KBM-7 (cell line): ENCODE measurements at places on chromosomes 4 and X.

GRCh38 chrX:25191403-25191802 lies 175.6 kb upstream of the ARX start:
- DNase-seq: peak; percentile 5

- DNase-seq: no peak
Measured at GRCh38 chrX:49278081-49278480, 8.5 kb downstream of the PPP1R3F start.

DNA sequence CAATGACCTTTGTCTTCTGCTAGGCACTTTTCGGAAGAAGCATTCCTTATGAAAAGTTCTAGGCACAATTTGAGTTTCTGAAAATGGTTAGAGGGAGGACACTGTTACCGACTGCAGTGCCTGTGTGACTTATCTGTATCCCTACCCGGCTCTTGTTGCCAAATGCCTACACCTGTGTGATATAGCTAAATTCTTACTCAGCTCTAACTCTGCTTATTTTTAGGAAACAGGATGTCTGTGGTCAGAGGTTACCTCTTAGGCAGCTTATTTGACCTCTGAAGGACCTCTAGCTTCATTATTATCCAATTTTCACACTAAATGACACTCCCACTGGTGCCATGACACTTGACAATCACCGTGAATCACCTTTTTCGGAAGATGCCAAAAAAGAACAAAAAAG lies 561.1 kb upstream of the SMIM31 start:
- no peak for DNase-seq

- DNase-seq: no peak
Measured at GRCh38 chr4:56764775-56765174, 56.7 kb downstream of the SPINK2 start.

- no peak for DNase-seq
Measured at GRCh38 chr4:185796176-185796575, 15.8 kb downstream of the SORBS2 start.

- no peak for DNase-seq
Measured at GRCh38 chr4:24923550-24923949, 10.7 kb upstream of the CCDC149 start.

DNA sequence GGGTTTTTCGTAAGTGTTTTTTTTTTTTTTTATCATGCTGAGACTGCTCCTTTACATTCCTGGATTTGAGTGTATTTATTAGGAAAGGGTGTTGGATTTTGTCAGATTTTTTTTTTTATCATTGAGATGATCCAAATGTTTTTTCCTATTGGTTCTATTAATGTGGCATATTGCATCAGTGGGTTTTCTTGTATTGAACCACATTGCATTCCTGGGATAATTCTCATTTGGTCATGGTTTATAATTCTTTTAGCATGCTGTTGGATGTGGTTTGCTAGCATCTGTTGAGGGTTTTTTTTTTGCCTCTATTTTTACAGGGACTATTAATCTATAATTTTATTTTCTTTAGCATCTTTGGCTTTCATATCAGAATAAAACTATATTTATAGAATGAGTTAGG lies 28.8 kb downstream of the COL4A5 start:
- no peak for DNase-seq

- no peak for DNase-seq
Measured at GRCh38 chr4:24515698-24516097, 68.7 kb downstream of the DHX15 start.

- DNase-seq: no peak
Measured at GRCh38 chr4:173501592-173502150, 28.4 kb downstream of the HAND2 start.

- peak; percentile 83 for DNase-seq
Measured at GRCh38 chrX:66110112-66110511, 53.9 kb upstream of the HEPH start.

- DNase-seq: no peak
Measured at GRCh38 chr4:115272185-115272584, 158.8 kb upstream of the NDST4 start.

- DNase-seq: no peak
Measured at GRCh38 chr4:132502096-132502552, 647.0 kb upstream of the PCDH10 start.

- DNase-seq: no peak
Measured at GRCh38 chr4:47692691-47693090, 145.2 kb downstream of the CORIN start.

- DNase-seq: no peak
Measured at GRCh38 chr4:169305173-169305572, 34.4 kb upstream of the SH3RF1 start.

GRCh38 chr4:151217326-151217725 lies 59.6 kb upstream of the PRSS48 start:
- DNase-seq: no peak

- DNase-seq: no peak
Measured at GRCh38 chr4:140688711-140689598, 67.2 kb downstream of the TBC1D9 start.

DNA sequence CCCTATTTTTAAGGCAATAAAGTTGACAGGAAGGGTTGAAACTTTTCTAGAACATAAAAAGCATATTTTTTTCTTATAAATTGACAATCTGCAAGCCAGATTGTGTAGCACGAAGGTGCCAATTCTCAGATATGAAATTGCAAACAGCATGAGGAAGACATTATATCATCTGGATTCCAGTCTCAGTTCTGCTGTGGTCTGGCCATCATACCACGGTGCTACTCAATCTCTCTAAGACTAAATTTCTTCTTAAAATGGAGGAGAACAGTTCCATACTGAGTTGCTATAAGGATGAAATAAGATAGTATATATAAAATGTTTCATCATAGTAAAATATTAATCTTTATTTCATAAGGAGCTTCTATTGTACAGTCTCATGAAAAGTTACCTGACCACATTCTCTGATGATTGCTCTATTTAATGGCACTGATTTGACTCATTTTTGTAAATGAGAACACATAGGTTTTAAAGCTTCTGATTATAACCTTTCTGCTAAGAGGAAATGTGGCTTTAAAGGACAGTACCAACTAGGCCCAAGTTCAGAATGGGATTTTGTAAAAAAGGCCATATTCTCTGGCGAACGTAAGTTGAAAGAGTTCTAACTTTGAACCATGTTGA lies 127.9 kb downstream of the SHROOM3 start:
- DNase-seq: no peak

- DNase-seq: no peak
Measured at GRCh38 chrX:104310657-104311254, 56.0 kb upstream of the ESX1 start.

GRCh38 chrX:37779857-37780256 lies at the start of gene CYBB:
Gene CYBB (plus strand): TSS chrX:37780059. CDS start chrX:37780078, 19 bp downstream.
- no peak for DNase-seq

GRCh38 chr4:177404986-177405385 lies 37.3 kb downstream of the AGA start:
- no peak for DNase-seq

DNA sequence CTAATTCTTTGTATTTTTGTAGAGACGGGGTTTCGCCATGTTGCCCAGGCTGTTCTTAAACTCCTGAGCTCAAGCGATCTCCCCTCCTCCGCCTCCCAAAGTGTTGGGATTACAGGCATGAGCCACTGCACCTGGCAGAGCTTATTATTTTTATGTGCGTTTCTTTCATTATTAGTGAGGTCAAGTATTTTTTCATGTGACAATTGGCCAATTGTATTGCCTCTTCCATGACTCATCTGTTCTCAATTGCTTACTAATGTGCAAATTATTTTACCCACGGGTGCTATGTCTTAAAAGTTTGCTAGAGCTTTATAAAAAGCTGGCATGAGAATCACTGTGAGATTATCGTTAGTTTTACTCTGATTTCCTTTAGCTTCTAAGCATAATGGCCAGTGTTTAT lies 13.0 kb upstream of the ARX start:
- DNase-seq: no peak

GRCh38 chrX:11908371-11908770 lies 150.3 kb downstream of the MSL3 start:
- peak; percentile 51 for DNase-seq

DNA sequence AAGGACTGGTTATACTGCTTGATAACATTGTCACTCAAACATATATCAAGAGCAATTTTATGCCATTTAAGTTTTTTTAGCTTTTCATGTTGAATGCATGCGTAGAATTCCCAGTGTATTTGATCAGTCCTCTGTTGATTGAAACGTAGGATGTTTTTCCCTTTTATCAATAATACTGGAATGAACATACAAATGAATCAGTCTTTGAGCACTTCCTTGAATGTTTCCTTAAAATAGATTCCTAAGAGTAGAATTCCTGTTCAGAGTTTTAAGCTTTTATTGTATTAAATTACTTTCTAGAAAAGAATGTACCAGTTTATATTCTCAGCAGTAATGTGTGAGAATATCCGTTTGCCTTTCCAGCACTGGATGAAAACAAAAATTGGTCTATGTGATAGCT lies 37.8 kb downstream of the ADD1 start:
- no peak for DNase-seq

- no peak for DNase-seq
Measured at GRCh38 chrX:22126327-22126726, 94.2 kb downstream of the PHEX start.

DNA sequence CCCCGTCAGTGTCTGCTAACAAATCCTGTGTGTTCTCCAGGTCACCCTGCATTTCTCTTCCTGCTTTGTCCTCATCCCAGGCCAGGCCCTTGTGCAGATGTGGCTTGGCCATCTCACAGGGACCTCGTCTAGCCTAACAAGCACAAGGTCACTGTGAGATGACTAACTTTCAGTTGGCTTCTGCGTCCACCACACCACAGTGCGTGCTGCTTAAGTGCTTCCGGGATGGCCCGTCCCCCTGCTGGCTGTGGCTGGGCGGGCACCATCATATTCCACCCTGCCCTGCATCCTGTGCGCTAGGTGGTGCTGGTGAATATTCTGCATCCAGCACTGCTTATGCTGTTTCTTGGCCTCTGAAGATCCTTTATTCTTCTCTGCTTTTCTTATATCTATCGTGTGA lies 33.8 kb downstream of the RBBP7 start:
- DNase-seq: peak; percentile 29

DNA sequence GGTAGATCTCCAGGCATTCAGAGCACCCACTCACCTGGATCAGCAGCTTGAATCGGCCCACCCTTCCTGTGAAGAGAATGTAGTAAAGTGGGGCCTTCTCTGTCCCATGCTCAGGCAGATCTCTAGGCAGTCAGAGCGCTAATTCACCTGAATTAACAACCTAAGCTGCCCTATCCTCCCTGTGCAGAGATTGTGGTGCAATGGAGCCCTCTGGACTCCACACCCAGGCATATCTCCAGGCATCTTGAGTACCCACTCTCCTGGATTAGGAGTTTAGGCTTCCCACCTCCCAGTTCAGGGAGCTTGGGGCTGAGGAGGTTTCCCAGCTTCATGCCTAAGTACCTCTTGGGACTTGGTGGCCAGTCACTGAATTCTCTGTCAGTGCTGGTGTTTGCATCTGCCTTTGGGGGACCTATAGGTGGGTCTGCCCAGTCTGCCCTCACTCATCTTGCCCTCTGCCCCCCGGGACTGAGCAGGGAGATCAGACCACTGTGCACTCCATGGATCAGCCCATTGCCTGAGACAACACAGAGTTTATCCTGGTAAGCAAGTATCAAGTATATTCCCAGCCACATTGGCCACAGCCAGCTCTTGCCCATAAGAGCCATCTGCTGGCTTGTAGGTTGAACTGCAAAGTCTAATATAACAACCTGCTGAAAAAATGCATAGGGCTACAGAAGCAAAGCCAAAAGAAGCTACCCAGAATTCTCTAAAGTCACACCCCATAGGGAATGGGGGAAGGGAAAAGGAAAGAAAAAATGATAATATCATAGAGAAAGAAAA lies 372.9 kb downstream of the KLHL13 start:
- peak; percentile 6 for DNase-seq

DNA sequence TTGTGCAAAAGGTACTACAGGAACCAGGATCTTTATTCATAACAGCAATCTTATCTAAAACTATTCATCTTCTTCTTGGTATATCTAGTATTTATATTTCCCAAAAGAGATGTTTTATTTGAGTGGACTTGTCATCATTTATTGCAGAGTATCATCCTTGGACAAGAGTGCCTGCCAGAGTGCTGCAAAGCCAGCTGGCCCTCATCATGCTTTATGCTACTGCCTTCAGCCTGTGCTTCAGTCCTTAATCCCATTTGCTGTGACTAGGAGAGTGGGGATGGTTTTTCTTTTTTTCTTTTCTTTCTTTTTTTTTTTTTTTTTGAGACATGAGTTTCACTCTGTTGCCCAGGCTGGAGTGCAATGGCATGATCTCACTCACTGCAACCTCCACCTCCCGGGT lies 33.5 kb upstream of the ELF2 start:
- no peak for DNase-seq

DNA sequence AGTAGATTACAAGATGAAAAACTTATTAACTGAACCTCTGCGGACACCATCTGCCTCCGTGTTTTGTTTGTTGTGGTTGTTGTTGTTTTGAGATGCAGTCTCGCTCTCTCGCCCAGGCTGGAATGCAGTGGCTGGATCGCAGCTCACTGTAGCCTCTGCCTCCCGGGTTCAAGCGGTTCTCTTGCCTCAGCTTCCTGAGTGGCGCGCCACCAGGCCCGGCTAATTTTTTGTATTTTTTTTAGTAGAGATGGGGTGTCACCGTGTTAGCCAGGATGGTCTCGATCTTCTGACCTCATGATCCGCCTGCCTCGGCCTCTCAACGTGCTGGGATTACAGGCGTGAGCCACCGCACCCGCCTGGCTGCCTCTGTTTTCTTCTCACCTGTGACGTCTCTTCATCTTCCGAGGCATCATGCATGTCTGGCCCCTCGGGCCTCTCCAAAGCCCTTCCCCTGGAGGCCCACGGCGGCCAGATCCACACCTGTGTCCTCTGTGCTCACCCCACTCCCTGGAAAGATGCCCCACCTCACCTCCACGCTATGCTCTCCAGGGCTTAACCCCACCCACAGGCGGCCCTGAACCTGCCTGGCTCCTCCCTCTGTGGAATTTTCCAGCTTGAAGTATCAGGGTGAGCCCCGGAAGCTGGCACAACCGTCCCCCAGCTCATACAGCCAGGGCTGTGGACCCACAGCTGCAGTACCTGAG lies 77.0 kb upstream of the MXD4 start:
- no peak for DNase-seq

DNA sequence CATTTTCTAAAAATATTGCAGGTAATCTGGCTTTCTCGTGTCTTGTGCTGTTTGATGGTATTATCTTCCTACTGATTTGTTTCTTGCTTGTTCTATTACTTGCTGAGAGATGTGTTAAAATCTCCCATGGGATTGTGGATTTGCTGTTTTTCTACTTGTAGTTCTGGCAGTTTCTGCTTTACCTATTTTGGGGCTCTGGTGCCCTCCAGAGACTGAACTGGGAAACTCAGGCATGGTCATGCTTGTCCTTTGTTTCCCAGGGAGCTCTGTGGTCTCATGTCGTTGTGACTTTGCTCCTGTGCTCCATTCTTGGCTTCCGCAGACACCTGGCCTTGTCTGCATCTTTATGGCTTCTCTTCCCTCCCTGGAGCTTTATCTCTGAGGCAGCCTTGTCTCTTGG lies 39.5 kb downstream of the NSD2 start:
- DNase-seq: peak; percentile 58

- DNase-seq: no peak
Measured at GRCh38 chr4:2832309-2832980, 11.2 kb upstream of the ADD1 start.
